ENCODE measurements at places on chromosomes 12 and 14.

DNA sequence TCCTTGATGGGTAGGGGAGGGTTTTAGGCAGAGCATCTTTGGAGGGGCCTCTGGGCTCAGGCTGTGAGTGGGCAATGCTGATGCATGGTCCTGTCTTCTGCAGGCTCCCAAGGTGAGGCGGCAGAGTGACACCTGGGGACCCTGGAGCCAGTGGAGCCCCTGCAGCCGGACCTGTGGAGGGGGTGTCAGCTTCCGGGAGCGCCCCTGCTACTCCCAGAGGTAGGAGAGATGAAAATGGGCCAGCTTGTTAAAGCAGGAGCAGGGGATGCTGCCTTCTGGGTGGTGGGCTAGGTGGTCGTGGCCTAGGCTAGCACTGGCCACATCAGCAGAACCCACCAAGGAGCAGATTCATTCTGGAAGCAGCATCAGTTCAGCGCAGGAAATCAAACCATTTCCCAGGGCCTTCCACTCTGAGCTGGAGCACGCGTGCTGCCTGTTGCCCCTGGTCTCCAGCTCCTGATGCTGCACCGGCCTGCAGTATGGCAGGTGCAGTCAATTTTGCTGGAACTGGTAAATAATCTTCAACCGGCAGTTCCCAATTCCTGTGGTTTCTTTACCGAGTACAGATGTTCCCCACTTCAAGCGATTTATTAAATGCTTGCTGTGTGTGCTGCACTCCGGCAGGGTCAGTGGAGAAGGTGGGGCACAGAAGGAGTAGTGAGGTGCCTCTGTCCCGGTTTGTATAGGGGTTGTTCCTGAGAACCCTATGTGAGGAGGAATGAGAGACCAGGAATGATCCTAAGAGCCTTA lies 7.4 kb downstream of the PAPLN start:
- DNase-seq: no peak

- DNase-seq: peak; percentile 13
Measured at GRCh38 chr14:29821661-29822429, 105.8 kb downstream of the PRKD1 start.

GRCh38 chr14:104888489-104889374 lies 23.7 kb downstream of the CEP170B start:
- no peak for DNase-seq

- DNase-seq: no peak
Measured at GRCh38 chr12:121765573-121765972, 27.9 kb downstream of the RHOF start.

GRCh38 chr14:38171197-38171596 lies 36.5 kb upstream of the SSTR1 start:
- DNase-seq: no peak

- DNase-seq: no peak
Measured at GRCh38 chr12:123608182-123608581, 6.3 kb downstream of the DDX55 start.

DNA sequence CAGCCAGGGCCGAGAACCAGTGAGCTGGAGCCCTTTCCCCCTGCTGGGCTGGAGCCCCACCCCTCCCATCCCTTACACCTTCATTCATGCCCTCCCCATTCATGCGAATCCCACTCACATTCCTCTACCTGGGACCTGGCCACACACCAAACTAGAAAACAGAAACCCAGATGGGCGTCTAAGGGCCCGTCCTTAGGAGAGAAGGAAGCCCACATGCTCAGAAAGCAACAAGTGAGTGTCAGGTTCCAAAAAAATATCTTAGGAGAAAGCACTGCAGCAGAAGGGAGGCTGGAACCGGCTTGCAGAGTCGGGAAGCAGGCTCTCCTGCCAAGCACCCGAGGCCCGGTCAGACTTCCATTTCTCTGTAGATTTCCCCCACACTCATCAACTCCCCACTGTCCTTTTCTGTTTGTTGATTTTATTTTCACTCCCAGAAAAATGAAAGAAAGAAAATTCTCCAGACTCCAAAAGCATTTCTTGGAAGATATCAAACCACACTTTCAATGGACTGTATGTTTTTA lies 13.6 kb downstream of the BCL11B start:
- no peak for DNase-seq

DNA sequence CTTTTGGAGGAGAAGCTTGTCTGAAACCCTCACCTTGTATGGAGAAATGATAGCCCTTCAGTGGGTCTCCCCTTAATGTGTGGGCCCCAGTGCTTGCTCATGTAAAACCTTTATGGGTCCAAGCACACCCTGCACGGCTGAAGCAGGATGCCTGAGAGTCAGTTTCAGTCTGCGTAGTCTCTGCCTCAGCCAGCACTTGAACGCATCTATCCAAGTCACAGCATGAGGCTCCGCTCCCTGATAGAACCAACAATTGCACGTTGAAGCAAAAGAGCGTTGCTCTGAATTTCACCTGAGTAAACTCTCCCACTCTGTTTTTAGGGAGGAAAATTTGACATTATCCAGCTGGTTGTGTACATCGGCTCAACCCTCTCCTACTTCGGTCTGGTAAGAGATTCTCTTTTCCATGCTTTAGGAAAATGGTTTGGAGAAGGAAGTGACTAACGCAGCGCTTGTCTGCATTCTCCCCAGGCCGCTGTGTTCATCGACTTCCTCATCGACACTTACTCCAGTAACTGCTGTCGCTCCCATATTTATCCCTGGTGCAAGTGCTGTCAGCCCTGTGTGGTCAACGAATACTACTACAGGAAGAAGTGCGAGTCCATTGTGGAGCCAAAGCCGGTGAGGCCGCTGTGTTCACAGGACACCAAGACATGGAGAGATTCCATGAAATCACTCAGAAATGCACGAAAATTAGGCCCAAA lies 33.0 kb upstream of the P2RX4 start:
- no peak for DNase-seq

GRCh38 chr12:111444925-111445725 lies 39.4 kb downstream of the SH2B3 start:
- no peak for DNase-seq

GRCh38 chr14:62994096-62994495 lies 51.2 kb downstream of the KCNH5 start:
- no peak for DNase-seq

DNA sequence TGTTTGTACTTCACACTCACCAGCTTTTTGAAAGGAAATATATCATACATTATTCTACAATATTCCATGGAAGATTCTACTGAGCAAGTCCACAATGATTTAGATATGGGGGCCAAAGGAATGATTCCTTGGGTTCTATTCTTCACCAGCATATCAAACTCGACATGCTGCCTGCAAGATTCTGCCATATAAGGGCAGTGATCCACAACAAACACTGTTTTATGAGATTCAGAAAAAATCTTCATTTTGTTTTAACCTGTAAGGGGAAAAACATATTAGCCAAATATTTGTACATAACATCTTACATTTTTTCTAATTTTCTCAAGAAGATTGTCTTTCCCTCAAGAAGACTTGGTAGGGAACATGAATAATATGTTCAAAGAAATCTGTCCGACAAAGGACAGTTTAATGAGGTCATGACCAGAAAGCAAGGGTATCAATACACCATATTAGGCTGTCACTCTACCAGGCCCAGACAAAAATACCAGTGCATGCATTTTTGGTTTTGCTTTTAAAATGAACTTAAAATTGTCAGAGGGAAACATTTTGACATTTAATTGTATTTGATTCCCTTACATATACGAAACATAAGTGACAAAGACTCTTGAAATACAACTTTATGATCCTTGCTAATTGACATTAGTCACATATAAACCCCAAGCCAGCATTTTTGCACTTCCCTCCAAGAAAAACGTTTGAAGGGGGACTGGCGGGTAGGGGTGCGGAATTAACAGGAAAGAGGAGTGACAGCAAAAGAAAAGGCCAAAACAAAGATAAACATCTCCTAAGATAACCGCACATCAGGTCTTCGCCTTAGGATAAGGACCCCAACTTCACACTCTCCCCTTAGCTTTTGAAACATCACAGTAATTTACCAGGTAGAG lies 980 bp downstream of the INTS13 start:
- DNase-seq: peak; percentile 14

GRCh38 chr12:47079468-47079980 lies at the start of the genes AMIGO2 and PCED1B:
Gene AMIGO2, minus strand, starts transcription at chr12:47079959. Its CDS starts 957 bp downstream, at chr12:47079002.
Gene PCED1B, plus strand, starts transcription at chr12:47079621. Its CDS starts 155,443 bp downstream, at chr12:47235064.
- DNase-seq: peak; percentile 9

- DNase-seq: peak; percentile 39
Measured at GRCh38 chr12:53543539-53543938, 36.3 kb upstream of the NPFF start.

GRCh38 chr12:50032515-50032853 lies 7.2 kb upstream of the RACGAP1 start:
- no peak for DNase-seq

- no peak for DNase-seq
Measured at GRCh38 chr12:89891933-89892332, 183.3 kb upstream of the ATP2B1 start.

GRCh38 chr12:112900298-112901145 lies 6.2 kb upstream of the OAS1 start:
- DNase-seq: peak; percentile 38

DNA sequence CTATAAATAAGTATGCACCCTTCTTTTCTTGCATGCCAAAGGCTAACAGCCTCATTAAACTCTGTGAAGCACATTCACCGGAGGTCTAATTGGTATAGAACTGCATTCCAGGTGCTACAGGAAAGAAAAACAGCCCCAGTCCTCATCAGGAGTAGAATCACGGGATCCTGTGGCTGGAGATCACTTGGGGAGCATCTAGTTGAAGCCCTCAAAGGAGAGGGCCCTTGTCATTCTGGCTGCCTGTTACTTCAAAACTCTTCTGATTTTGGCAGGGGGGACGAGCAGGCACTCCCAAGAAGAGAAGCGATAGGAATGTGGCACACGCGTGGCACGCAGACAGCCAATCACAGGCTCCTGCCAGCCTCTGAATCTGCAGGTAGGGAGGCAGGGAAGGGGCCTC lies 154.4 kb downstream of the TTC7B start:
- DNase-seq: no peak

DNA sequence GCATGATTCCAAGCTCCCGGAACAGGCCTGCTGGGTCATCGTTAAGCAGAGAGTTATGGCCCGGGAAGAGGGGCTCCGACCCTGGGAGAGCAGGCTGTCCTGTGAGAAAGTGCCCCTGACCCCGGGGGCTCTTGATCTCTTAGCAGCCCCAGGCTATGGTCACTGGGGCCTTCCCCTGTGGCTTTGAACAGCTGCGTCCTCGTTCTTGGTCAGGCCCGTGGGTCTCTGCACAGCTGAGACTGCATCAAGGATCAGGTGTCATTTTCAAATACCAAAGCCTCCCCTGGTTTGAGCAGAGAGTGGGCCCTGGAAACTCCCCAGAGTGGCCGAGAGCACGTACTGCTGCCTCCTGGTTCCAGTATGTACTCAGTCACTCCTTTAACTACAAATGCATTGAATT lies 114.8 kb downstream of the ESRRB start:
- no peak for DNase-seq

DNA sequence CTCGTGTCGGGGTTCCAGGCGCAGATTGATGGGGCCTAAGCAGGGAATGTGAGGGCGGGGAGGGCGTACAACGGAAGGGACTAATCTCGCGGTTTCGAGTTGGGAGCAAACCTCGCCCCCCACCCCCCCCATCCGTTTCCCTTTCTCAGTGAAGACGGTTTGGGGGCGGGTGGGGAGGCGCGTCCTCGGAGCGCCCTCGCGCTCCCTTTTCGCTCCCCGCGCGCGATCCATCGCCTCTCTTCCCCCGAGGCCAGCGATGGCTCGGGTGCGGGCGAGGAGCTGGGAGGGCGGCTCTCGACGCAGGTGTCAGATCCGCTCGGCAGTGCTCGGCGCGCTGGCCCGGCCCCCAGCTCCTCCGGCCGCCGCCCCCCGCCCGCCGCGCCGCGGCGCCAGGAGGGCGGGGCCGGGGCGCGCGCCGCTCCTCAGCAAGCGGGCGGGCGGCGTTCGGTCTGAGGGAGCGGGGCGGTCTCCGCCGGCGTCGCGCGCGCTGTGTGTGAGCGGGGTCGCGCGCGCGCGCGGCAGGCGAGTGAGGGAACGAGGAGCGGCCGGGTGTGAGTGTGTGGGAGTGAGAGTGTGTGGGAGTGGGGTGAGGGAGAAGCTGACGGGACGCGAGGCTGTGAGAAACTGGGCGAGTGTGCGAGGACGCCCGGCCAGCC lies at the start of gene RIMKLB:
TSS of gene RIMKLB (plus strand) at position 516 of the 656 bp plus-strand sequence. CDS start 15,876 bp downstream, outside the sequence.
- peak; percentile 78 for DNase-seq

- no peak for DNase-seq
Measured at GRCh38 chr14:29734732-29735131, 192.9 kb downstream of the PRKD1 start.

GRCh38 chr12:132261328-132262138 lies 67.9 kb downstream of the GALNT9 start:
- DNase-seq: no peak

DNA sequence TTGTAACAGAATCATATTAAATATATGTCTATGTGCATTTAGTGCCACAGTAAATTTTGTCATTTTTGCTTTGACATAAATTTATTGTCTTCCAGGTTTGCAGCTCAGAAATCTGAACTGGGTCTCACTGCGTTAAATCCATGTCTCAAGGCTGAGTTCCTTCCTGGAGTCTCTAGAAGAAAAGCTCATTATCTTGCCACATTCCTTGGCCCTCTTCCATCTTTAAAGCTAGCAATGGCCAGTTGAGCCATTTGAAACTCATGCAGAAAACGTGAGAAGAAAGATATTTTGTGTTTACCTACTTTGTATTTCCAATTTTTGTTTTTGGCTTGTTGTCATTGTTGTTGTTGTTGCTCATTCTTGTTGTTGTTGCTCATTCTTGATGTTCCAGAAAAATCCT lies 10.7 kb downstream of the PRH1 start:
- DNase-seq: no peak
